ENCODE measurements at places on chromosomes 5 and 9. TPM values are rescaled to one million over a fixed set of nuclear protein-coding genes. Genes with fewer than 3 reads are reported as not detected.

Gene TUSC1
- 24.4 TPM for total RNA-seq

Gene ARAP3
- 3.9 TPM for total RNA-seq

Gene NMUR2
- not detected for total RNA-seq

Gene FLT4
- total RNA-seq: 7.5 TPM

GRCh38 chr5:95822043-95822541, 434 bp downstream of the GLRX start:
- peak; percentile 30 for DNase-seq
